ENCODE measurements at places on chromosomes 16 and 17. TPM values are rescaled to one million over a fixed set of nuclear protein-coding genes. Genes with fewer than 3 reads are reported as not detected.

DNA sequence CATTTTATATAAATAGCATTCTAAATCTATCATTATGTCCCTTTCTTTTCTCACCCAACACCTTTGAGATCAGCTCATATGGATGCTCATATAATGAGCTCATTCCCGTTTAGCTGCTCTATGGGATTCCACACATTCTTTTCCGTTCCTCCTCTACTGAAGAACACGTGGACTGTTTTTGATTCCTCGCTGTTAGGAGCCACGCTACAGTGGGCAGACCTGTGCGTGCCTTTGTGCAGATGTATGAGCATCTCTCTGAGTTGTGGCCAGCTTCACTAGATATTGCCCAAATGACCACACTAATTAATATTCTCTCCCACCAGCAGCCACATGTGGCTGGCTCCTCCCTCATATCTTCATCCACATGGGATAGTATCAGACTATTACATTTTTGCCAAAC lies 6.0 kb upstream of the TNFRSF13B start:
- no peak for DNase-seq

- no peak for DNase-seq
These were observed 73.1 kb downstream of the KSR1 start for GRCh38 chr17:27529230-27529796.

- no peak for DNase-seq
These were observed 226.2 kb upstream of the ZFHX3 start for GRCh38 chr16:73274140-73274539.

DNA sequence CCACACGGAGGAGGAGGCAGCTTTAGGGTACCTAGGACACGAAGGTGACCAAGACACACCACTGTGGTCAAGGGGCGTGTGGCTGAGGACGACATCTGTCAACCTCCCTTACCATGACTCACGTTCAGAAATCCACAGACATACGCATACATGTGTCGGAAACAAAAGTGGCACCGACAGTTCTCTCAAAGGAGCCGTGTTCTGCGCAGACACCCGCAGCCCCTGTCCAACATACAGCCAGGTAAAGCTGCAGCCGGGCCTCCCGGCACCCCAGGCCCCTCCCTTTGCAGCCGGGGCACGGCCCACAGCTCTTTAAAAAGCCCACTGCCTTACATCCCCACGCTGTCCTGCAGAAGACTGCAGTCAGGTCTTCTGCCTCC lies 40.5 kb upstream of the KLHDC4 start:
- no peak for DNase-seq

DNA sequence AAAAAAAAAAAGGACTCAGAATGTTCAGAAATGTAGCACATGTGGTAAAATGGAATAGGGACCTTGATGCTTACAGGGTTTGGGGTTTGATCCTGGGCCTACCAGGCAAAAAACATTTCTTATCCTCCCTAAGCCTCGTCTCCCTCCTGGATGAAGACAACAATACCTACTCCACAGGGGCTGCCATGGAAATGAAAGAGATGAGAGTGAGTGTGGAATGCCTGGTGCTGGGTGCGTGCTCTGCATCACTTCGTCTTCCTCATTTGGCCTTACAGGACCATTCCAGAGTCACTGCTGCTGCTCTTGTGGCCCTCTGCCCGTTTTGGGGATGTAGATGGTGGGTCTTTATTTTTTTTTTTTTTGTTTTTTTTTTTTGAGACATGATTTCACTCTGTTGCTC lies 692.9 kb upstream of the EEF2KMT start:
- no peak for DNase-seq

GRCh38 chr16:2739625-2740430 lies 12.6 kb upstream of the SRRM2 start:
- no peak for DNase-seq

DNA sequence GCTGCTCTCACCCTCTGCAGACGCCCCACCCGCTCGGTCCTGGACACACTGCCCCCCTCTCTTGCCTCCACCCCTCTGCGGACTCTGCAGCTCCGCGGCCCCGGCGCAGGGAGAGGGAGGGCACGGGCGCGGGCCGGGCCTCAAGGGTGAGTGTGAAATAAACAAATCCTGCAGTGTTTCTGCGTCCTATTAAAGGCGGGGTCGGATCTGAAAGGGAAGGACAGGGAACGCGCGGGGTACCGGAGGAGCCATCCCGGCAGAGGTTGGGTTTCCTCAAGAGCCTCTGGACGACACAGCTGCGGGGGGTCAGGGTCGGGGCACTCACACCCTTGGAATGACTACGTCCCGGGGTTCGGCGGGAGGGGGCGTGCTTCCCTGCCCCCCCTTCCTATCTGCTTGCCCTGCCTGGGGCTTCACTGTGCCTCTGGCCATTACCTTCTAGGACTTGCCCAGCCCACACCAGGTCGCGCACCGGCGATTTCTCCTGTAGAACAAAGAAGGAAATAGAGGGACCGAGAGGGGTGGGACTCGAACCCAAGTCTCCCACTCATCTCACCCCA lies 466 bp upstream of the HSF4 start:
- no peak for DNase-seq

DNA sequence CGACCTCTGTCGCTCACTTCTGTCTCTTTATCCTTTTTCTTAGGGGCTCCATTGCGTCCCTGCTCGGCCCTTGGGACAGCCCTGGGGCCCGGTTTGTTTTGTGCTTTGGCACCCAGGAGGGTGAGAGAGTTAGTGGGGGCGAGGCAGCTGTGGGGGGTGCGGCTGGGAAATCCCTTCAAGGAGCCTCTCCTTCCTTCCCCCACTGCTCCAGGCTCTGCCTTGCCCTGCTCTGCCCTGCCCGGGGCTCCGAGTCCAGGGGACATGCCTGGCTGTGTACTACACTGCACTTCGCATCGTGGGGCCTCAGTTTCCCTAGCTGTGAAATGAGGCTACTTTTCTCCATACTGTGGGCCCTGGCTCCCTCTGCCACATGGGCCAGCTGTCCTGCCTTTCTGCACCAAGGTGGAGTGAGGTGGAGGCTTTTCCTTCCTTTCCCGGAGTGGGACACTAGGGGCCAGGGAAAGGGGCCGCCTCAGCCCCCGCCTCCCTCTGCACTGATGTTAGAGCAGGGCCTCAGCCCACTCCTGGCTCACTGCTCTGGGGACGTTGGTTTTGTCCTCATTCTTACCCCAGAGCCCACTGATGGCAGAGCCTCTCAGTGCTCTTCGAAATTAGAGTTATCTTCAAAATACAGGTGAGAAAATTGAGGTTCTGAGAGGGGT lies 980 bp downstream of the LLGL1 start:
- no peak for DNase-seq

GRCh38 chr17:50690887-50691549 lies 16.7 kb downstream of the ANKRD40 start:
- no peak for DNase-seq

DNA sequence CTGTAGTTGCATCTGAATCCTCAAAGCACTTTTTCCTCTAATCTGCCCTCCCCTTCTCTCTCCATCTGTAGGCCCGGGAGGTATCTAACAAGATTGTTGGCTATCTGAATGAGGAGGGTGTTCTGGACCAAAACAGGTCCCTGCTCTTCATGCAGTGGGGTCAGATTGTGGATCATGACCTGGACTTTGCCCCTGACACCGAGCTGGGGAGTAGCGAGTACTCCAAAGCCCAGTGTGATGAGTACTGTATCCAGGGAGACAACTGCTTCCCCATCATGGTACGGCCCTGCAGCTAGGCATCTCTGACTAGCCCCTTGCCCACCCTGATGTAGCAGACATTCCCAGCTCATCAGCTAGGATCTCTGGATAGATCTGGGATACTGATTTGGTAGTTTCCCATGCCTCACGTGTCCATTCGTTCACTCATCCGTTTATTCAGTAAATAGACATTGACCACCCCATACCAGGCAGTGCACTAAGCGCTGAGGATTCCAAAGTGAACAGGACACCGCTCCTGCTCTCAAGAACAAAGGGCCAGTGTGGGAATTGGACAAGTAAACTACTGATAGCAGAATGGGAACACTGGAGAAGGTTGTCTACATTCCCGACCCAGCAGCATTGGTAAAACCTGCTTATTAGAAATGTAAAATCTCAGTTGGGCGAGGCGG lies 12.1 kb downstream of the LPO start:
- DNase-seq = peak; percentile 49

DNA sequence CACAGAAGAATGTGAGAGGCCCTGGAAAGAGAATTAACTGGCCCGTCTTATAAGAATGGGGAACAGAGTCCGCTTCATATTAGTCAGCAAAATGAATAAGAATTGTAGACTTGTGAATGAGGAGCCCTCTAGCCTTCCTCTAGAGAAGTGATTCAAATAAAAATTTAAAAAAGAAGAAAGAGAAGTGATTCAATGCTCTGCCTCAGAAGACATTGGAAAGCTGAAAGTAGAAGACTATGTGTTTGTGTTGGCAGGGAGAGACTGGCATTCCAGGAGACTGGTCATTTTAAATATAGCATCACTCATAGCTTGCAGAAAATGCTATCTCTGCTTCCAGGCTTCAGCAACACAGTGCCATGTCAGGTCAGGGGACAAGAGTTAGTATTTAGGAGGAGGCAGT lies 190.6 kb upstream of the HS3ST3A1 start:
- DNase-seq = no peak

DNA sequence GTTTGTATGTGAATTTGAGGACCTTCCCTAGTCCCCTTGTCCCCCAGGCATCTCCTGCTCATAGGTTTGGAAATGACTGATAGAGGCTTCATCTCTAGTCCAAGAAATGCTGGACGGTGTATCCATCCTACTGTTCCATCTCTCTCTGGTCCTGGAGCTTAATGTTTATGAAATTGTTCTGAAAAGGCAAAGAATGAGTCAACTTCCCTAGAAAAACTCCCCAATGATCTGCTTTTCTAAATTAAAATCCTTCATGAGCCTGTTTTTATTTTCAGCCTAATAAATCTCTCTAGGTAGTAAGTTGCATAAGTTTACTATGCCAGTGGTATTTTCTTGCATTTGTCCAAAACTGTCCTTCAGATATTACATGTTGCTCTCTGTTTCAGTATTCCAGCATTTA lies 2.1 kb upstream of the IGSF6 start:
- DNase-seq = no peak

DNA sequence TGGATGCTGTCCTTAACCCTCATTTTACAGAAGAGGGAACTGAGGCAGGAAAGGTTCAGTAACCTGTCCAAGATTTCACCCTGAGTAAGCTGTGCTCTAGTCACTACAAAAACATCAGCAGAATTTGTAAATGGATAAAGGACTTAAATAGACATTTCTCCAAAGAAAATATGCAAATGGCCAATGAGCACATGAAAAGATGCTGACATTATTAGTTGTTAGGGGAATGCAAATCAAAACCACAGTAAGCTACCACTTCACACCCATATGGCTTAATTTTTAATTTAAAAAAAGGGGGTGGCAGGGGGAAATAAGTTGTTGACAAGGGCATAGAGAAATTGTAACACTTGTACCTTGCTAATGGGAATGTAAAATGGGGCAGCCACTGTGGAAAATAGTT lies 51.4 kb downstream of the C17orf67 start:
- no peak for DNase-seq

GRCh38 chr17:51124640-51125503 lies 4.2 kb upstream of the SPAG9 start:
- DNase-seq = no peak

DNA sequence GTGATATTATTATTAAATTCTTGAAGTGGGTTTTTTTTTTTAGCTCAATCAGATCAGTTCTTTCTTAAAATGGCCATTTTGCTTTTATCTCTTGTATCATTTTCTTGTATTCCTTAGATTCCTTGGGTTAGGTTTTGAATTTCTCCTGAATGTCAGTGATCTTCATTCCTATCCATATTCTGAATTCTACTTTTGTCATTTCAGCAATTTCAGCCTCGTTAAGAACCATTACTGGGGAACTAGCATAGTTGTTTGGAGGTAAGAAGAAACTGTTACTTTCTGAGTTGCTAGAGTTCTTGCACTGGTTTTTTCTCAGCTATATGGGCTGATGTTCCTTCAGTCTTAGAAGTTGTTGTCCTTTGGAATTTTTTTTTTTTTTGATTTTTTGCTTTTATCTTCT lies 293.1 kb downstream of the MAP2K4 start:
- DNase-seq = no peak

KRTAP4-5 gene
- total RNA-seq = not detected

CD79B gene
- 4.3 TPM for total RNA-seq

TNFSF13 gene
- total RNA-seq = 26.3 TPM

CIBAR2 gene
- total RNA-seq = not detected

KRTAP16-1 gene
- not detected for total RNA-seq

POLG2 gene
- total RNA-seq = 11.6 TPM

GAS7 gene
- total RNA-seq = 81.5 TPM

GAN gene
- total RNA-seq = 10.0 TPM

NEUROD2 gene
- not detected for total RNA-seq

All from mesenteric fat pad (tissue), 1 donor.